Stimulated activated CD8-positive, alpha-beta memory T cell treated with anti-CD3 and anti-CD28 coated beads, Interleukin-15, amount 100 ng/mL, for 4 hours (primary cell): ENCODE measurements at places on chromosomes 3 and 15.

DNA sequence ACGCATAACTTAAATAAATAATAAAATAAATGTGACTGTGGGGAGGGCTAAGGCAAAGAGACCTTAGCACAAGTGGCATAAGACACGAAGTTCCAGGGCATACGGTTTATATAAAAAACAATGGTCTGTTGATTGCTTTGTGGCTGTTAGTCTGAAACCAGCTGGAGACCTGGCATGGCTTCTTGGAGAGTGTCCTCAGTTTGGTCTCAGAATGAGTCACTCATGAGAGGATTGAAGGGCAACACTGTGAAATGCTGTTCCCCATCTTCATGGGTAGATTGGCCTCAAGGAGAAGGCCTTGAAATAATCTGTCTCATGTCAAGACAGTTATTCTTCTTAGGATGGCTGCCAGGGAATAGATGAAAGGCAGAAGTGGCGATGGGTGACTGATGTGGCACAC lies 62.2 kb downstream of the SOX2 start:
- no peak for DNase-seq

- no peak for DNase-seq
These were observed 74.7 kb downstream of the BTD start for GRCh38 chr3:15676259-15676658.

- DNase-seq, result no peak
These were observed 15.2 kb upstream of the RARRES1 start for GRCh38 chr3:158747417-158747816.

- no peak for DNase-seq
These were observed 702 bp upstream of the GPX1 start for GRCh38 chr3:49358884-49359225.

- no peak for DNase-seq
These were observed 35.0 kb upstream of the LRRC3B start for GRCh38 chr3:26587571-26587970.

DNA sequence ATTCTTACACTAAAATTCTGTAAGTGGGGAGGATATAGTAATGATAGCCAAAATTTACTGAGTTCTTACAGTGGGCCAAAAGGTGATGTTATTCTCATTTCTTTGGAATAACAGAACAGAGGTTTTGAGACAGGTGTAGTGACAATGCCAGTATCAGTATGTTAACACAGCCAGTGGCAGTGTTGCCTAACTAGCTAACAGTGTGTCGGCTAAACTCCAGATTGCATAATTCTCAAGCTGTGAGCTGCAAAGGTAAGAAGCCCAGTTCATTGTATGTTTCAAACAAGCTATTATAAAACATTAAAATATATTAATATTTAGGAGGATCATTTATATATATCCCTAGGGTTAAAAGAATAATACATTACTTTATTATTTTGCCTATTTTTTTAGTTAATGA lies 920 bp downstream of the SLC15A2 start:
- no peak for DNase-seq

- no peak for DNase-seq
These were observed 26.2 kb upstream of the TOP2B start for GRCh38 chr3:25690768-25691533.

GRCh38 chr3:110261141-110261540 lies 810.5 kb upstream of the NECTIN3 start:
- no peak for DNase-seq
